ENCODE measurements at places on chromosomes 6 and 20.

GRCh38 chr6:170210651-170211403 lies 80.1 kb downstream of the DLL1 start:
- DNase-seq = no peak

GRCh38 chr6:147154454-147154853 lies 49.8 kb upstream of the STXBP5 start:
- DNase-seq = peak; percentile 34

DNA sequence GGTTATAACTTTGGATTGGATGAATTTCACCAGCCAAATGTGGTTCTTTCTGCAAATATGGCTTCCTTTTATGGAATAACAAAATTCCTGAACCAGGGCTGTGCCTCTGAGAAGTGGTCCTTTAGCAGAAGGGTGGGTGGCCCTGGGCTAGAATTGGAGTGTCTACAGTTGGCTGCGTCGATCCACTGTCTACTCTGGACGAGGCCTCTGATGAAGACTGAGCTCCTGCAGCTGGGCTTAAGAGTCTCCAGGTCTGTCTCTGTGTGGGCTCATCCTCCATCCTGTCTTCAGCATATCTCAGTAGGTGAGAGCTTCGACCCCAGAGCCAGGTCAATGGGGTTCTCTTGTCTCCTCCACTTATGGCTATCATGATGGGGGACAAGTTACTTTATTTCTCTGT lies 166.3 kb upstream of the PMEPA1 start:
- DNase-seq = no peak

DNA sequence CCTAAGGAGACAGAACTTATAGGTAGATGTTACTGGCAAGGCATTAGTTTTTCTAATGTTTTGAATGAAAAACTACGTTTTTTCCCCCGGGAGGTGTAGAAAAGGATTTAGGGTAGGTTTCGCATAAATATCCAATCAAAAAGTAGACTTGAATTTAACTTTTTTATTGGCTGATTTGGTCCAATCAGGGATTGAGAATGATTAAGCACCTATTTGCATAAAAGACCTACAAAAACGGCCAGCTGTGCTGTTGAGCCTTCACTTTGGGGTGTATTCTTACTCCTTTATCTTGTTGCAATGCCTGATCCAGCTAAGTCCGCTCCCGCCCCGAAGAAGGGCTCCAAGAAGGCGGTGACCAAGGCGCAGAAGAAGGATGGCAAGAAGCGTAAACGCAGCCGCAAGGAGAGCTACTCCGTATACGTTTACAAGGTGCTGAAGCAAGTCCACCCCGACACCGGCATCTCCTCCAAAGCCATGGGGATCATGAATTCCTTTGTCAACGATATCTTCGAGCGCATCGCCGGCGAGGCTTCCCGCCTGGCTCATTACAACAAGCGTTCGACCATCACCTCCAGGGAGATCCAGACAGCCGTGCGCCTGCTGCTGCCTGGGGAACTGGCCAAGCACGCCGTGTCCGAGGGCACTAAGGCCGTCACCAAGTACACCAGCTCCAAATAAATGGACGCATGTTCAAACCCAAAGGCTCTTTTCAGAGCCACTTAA lies 113.5 kb upstream of the BTN3A2 start:
- peak; percentile 64 for DNase-seq

DNA sequence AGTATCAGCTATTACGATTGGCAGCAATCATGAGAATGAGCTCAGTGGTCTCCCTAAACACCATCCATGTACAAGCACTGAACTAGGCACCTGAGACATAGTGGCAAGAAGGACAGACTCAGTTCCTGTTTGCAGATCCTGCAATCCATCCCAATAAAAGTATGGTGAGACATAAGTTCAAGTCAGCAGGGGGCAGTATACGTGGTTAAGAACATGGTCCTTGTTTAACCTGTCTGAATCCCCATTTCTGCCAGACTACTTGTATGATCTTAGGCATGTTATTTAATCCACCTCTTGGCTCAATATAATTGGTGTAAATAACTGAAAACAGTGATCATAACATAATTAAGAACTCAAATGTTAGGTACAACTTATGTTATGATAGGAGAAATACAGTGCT lies 33.2 kb upstream of the PNISR start:
- peak; percentile 8 for DNase-seq

DNA sequence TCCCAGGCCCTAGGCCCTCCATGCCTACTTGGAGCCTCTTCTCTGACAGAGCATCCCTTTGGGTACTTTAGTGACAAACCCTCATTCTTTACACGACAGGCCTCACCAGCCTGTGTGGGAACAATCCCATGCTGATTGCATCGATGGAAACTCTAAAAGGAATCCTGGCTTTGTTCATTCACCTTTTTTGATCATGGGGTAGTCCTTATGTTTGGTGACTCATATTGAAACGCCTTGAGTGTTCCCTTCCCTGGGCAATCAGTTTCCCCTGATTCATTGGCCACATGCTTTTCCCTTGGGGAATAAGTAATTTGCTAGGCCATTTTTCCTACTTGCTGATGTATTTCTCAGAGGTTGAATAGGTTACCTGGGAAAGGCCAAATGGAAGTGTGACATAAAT lies 14.7 kb upstream of the TNFAIP3 start:
- no peak for DNase-seq

- no peak for DNase-seq
Observed at GRCh38 chr6:3102875-3103274, 15.6 kb upstream of the BPHL start.

DNA sequence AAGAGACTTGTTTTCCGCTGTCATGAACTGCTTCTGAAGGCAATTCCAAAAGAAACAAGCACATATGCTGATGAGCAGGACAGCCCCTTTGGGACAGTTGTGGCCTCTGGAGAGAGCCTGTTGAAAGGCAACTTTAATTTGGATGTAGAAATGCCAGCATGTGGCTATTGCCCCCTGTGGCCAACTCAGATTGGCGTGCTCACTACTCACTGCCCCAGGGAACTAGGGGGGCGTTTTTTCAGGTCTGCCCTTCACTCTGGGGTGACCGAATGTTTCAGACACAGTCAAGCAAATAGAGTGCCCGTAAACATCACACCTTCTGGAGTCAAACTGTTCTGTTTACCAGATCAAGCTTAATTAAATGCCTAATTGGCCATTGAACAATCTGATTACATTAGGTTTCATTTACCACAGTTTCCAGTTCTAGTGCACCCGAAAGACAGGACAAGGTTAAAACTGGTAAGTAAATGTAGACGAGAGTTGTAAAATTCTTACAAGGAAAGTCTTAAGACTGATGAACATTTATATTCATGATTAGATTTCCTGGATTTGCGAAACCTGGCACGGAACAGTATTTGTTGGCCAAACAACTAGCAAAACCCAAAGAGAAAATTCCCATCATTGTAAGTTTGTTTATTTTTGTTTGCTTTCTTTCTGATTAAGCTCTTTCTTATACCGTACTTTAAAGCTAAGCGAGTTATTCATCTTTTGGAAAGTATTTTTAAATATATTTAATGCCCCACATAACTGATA lies 75.9 kb upstream of the SYNJ2 start:
- no peak for DNase-seq

Measured in AG08395 (cell line).